ENCODE measurements at places on chromosomes 1 and 21. TPM values are rescaled to one million over a fixed set of nuclear protein-coding genes. Genes with fewer than 3 reads are reported as not detected.

Gene TEX38
- total RNA-seq: not detected

Gene FBXO44
- total RNA-seq: 54.3 TPM

Gene MPL
- total RNA-seq: 0.61 TPM

Gene AADACL3
- not detected for total RNA-seq

Gene ASCL5
- total RNA-seq: not detected

Gene SPRR2E
- not detected for total RNA-seq

Gene GMEB1
- total RNA-seq: 18.5 TPM

Gene RIIAD1
- not detected for total RNA-seq

GRCh38 chr21:28795251-28795650, 197.4 kb downstream of the LTN1 start:
- no peaks in the 10 kb centered on the region for H3K36me3 ChIP-seq
- no peaks in the 10 kb centered on the region for H3K27me3 ChIP-seq
- no peak overlapping the region for H3K4me3 ChIP-seq
- no peaks in the 10 kb centered on the region for H3K4me1 ChIP-seq

- no peaks in the 10 kb centered on the region for H3K36me3 ChIP-seq
- no peak overlapping the region for H3K4me3 ChIP-seq
- no peak for DNase-seq
- no peaks in the 10 kb centered on the region for H3K27me3 ChIP-seq
- H3K27ac ChIP-seq: peak overlapping the region; percentile 58
- H3K4me1 ChIP-seq: peaks cover 13% of the 10 kb centered on the region
Measured at GRCh38 chr1:160855181-160855981, 7.3 kb downstream of the CD244 start.

DNA sequence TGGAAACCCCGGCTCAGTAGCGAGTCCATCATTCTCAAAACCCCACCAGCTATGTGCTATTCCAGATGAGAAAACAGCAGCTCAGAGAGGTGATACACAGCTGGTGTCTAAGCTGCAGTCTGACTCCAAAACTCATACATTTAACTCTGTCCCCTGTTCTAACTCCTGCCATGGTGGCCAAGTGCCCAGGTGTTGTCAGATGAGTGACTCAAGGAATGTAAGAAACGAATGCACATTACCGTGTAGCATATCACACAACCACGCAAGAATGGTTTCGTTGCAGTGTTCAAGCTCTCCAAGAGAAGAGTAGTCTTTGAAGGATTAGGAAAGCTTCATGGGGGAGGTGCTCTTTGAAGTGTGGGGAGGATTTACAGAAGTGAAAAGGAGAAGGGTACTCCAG, 4.7 kb upstream of the XKR8 start:
- no peak for DNase-seq
- H3K27ac ChIP-seq: no peak overlapping the region
- H3K4me1 ChIP-seq: no peaks in the 10 kb centered on the region
- H3K36me3 ChIP-seq: no peaks in the 10 kb centered on the region
- H3K4me3 ChIP-seq: no peak overlapping the region

DNA sequence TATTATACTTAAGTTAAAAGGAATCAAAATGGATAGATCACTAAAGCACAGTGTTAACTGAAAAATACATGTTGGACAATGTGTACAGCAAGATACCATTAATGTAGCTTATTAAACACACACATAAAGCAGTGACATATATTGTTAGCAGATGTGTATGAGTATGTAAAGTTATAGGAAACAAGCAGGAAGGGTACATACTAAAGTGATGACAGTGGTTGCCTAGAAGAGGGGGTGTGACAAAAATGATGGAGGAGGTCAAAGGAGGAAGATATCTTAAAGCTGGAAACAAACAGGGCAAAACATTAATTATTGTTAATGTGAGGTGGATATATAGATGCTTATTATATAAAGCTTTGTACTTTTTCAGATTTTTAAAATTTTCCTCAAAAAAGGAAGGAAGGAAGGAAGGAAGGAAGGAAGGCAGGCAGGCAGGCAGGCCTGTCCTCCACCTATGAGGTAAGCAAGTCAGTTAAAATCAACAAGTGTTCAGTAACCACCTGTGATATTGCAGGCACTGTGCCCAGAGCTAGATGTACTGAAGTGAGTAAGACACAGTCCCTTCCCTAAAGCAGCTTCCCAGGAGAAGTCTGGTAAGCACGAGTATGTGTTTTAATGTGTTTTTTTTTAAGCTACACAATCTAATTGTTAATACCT, 252.9 kb upstream of the NR5A2 start:
- no peaks in the 10 kb centered on the region for H3K27me3 ChIP-seq
- no peak overlapping the region for H3K4me3 ChIP-seq
- DNase-seq: no peak

DNA sequence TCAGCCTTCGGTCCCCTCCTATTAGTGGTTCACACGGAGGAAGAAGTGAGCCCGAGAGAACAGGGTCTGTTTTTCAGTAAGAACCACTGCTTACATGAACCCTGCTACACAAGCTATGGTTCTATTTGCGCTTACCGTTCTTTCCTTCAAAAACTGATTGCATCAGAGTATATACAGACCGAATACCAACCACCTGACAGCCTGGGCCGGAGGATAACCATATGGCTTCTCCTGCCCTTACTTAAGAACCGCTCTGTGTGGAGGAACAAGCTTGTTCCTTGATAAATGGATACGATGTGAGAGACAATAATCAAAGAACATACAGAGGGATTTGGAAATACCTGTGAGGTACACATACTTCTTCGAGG, 1.1 kb upstream of the KCNT2 start:
- H3K4me3 ChIP-seq: no peak overlapping the region
- H3K36me3 ChIP-seq: no peaks in the 10 kb centered on the region
- no peaks in the 10 kb centered on the region for H3K27me3 ChIP-seq
- H3K4me1 ChIP-seq: peaks cover 5% of the 10 kb centered on the region

- no peak overlapping the region for H3K27ac ChIP-seq
- H3K4me1 ChIP-seq: no peaks in the 10 kb centered on the region
- H3K27me3 ChIP-seq: no peaks in the 10 kb centered on the region
- H3K36me3 ChIP-seq: no peaks in the 10 kb centered on the region
- DNase-seq: no peak
Measured at GRCh38 chr1:241779897-241780296, 68.1 kb upstream of the EXO1 start.

- no peak overlapping the region for H3K4me3 ChIP-seq
- H3K36me3 ChIP-seq: no peaks in the 10 kb centered on the region
- peak overlapping the region; percentile 3 for H3K27ac ChIP-seq
Measured at GRCh38 chr1:23963617-23964234, 4.1 kb downstream of the PNRC2 start.

DNA sequence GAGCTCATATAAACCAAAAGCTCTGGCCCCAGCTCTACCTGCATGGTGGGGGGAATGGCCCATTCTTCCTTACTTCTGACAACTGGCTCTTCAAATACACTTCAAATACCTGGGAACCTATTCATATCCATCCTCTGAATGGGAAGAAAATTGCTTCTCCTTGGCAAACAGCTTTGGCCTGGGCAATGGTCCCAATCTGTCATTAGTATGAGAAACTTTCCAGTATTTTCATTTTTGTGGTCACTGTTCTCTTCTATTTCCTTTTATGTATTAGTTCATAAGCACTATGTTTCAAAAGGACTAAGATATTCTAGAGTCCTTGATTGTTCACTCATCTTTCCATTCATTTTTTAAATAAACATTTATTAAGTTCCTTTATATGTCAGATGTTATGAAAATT, 5.2 kb upstream of the HSD3B2 start:
- no peak overlapping the region for H3K27ac ChIP-seq
- H3K4me3 ChIP-seq: no peak overlapping the region
- no peaks in the 10 kb centered on the region for H3K4me1 ChIP-seq
- DNase-seq: no peak
- no peaks in the 10 kb centered on the region for H3K27me3 ChIP-seq

DNA sequence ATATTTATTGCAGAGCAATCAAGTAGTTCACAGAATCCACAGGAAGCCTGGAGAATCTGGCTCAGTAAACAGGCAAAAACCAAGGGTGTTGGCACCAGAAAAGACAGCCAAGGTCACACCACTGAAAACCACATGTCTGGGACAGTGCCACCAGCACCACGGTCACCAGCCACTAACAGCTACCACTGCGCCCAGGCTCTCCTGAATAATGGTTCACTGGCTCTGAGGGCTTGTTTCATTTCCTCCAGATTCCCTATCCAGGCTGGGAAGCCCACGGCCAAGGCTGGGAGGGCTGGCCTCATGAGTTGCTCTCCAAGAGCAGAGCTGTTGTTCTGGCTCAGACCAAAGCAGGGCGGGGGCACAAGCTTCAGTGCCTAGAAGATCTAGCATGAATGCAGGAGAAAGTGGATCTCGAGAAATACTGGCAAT, 54.5 kb upstream of the PTGFRN start:
- no peaks in the 10 kb centered on the region for H3K36me3 ChIP-seq
- DNase-seq: no peak
- H3K4me3 ChIP-seq: no peak overlapping the region
- H3K27ac ChIP-seq: no peak overlapping the region
- peaks cover 8% of the 10 kb centered on the region for H3K4me1 ChIP-seq
- no peaks in the 10 kb centered on the region for H3K27me3 ChIP-seq

GRCh38 chr21:15061279-15061678, 3.5 kb downstream of the NRIP1 start:
- no peaks in the 10 kb centered on the region for H3K27me3 ChIP-seq
- no peaks in the 10 kb centered on the region for H3K36me3 ChIP-seq
- peaks cover 17% of the 10 kb centered on the region for H3K4me1 ChIP-seq
- H3K27ac ChIP-seq: no peak overlapping the region

- DNase-seq: no peak
- peaks cover 3% of the 10 kb centered on the region for H3K27me3 ChIP-seq
Measured at GRCh38 chr21:46122758-46123683, 25.1 kb downstream of the COL6A2 start.

DNA sequence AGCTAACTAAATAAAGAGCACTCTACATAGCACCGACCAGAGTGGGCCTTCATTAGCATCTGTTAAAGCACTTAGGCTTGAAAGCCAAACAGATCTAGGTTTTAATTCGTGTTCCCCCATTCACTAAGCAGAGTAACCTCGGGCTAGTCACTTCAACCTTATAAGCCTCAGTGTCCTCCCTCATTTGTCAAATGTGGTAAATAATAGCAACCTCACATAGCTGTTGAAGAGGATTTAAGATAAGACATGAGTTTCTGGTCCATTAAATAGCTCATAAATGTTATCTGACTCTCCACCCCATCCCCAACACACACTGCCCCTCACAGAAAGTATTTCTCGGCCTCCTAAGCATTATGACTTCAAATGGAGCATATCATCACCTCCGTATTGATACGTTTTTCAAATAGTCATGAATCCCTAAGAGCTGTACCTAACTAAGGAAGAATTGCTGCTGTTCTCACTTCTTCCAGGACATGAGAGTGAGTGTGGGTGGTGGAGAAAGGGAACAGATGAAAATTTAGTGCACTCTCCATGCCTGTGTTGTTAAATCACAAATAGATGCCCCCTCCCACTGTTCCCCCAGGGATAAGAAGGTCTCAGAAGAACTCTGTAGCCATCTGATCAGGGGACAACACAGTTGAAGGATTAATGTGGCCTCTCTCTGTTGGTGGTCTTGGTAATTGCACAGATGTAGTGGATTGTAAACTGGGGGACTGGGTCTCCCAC, 47.6 kb downstream of the PLPP3 start:
- no peaks in the 10 kb centered on the region for H3K27me3 ChIP-seq
- no peak overlapping the region for H3K27ac ChIP-seq
- H3K4me3 ChIP-seq: no peak overlapping the region
- no peaks in the 10 kb centered on the region for H3K4me1 ChIP-seq
